GM12892 (cell line): ENCODE measurements at places on chromosomes 6 and 20.

- DNase-seq = no peak
These were observed 117.7 kb downstream of the RPS12 start for GRCh38 chr6:132931936-132932514.

- DNase-seq = no peak
These were observed 5.4 kb downstream of the ADA start for GRCh38 chr20:44646023-44646640.

- DNase-seq = no peak
These were observed 4.0 kb upstream of the OSBPL2 start for GRCh38 chr20:62234339-62234738.

DNA sequence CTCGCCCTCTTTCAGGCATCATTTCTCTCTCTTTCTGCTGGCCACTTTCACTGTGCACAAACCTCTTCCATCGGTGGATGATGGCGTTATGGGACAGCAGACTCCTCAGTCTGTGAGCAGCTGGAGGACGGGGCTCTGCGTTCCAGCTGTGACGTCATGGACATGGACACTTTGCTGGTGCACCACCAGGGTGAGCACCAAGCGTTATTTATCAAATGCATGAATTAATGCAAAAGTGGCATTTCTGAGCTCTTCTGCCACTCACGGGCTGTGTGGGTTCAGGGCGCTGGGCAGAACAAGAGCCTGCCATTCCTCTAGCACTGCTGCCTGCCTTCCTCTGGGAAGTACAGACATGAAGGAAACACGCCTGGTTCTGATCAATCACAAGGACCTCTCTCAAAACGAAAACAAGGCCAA, 82.9 kb upstream of the MPC1 start:
- DNase-seq = no peak

GRCh38 chr20:41380551-41381193, 14.1 kb upstream of the EMILIN3 start:
- no peak for DNase-seq

GRCh38 chr20:52118016-52118623, 73.5 kb downstream of the ZFP64 start:
- no peak for DNase-seq

DNA sequence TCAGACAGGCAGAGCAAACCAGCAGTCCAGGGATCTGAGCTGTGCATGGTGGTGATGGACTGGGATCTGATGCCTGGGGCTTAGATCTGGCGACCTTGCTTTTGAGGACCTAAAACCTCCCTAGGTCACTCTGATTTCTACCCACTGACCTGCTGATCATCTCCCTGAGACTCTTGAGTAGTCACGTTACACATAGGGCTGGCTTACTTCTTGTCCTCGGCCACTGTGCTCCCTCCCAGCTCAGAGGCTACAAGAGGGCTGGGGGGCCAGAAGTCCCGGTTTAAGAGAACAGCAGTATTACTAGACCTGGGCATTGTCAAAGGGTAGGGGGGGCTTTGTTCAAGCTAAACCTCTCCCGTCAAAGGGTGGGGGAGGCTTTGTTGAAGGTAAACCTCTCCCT, 5.5 kb downstream of the DYNLT1 start:
- DNase-seq = no peak

DNA sequence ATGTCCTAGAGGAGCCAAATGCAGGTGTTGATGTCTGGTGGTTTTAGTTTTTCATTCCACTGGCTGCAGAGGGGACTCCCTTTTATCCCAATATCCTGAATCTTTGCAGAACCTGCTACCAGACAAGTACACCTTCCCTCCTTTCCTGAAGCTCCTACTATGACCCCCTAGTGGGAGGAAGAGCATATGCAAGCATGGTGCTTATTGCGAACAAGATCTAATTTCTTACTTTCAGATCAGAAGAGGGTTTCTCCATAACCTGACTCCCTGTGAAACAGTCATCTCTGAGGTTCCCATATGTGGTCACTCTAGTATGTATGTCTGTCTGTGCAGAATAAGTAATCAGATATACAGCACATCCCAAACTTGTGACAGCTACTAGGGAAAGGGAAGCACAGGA, 277.2 kb downstream of the ARHGAP18 start:
- no peak for DNase-seq

GRCh38 chr6:163797296-163797845, 382.9 kb downstream of the QKI start:
- DNase-seq = no peak

GRCh38 chr6:24188578-24189080, 62.6 kb downstream of the NRSN1 start:
- DNase-seq = no peak

DNA sequence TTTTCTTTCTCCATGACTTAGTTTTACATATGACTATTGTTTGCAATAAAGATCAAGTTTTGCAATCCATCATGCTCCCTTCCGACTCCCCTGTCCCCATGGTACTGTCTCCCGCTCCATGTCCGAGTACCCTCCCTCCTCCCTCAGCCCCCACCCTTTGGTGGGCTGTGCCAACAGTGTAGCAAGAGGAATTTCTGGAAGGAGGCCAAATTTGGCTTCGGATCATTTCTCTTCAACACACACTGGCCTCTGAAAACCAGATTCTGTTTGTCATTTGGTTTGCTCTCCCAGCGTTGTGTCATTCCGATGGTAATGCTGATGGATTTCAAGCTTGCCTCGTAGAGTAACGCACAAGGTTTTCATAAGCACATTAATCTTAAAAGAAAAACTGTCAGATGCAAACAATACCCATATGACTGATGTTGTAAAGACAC, 22.9 kb upstream of the PAX1 start:
- no peak for DNase-seq

GRCh38 chr20:3248993-3249347, 10.0 kb upstream of the SLC4A11 start:
- DNase-seq = no peak
